CD4-positive, alpha-beta T cell treated with Interleukin-21 for 1 hour (primary cell): ENCODE measurements at places on chromosomes 1 and 21.
A peak's percentile ranks its signal among the peaks of the same experiment; 100 is the strongest.

DNA sequence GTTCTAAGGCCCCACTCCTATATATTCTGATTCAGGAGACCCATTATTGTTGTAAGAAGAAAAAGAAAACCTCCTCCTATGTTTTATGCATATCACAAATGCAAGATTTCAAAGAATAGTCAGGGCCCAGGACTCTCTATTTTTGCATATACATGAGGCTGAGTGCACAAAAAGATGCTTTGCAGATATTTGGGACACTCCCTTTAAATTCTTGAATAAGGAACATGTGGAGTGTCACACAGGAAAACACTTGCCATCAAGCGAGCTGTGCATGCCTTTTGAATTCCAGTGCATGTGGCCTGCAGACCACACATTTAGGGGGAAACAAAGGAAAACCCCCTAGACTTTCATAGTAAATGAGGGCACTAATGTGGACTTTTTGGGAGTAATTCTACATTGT lies 5.6 kb downstream of the MAP3K7CL start:
- no peak for DNase-seq

- DNase-seq = no peak
These were observed 5.3 kb upstream of the ALDH9A1 start for GRCh38 chr1:165703648-165704047.

DNA sequence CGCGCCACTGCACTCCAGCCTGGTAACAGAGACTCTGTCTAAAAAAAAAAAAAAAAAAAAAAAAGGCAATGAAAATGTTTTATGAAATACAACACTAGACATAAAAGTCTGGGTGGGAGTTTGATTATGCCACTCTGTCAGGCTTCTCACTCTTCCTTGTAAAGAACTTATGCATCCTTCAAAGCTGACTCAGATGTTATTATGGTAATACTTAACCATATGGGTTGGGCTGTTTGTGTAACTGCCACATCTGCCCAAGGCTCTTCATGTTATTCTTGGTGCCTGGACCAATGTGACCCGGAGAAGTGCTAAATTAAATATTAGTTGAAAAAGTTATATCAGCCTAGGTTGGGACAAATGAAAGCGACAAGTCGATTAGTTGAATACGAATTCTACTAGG lies 23.8 kb downstream of the FAM89A start:
- DNase-seq = no peak

DNA sequence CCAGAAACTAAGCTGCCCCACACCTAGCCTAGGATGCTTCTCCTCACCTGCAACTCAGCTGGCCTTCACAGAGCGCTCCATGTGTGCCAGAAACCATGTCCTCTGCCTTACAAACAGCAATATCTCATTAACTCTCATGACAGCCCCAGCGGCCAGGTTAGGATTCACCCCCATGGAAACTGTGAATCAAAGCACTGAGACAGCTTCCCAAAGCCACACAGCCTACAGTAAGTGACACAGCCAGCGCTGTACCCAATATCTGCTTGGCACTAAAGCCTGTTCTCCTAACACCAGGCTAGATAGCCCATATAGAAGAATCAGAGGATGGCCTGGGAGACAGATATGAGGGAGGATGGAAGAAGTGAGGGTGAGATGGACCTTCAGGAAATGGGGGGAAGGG lies 13.5 kb downstream of the KCNN3 start:
- no peak for DNase-seq

- DNase-seq = no peak
These were observed 98.4 kb downstream of the DIRAS3 start for GRCh38 chr1:67952071-67952470.

DNA sequence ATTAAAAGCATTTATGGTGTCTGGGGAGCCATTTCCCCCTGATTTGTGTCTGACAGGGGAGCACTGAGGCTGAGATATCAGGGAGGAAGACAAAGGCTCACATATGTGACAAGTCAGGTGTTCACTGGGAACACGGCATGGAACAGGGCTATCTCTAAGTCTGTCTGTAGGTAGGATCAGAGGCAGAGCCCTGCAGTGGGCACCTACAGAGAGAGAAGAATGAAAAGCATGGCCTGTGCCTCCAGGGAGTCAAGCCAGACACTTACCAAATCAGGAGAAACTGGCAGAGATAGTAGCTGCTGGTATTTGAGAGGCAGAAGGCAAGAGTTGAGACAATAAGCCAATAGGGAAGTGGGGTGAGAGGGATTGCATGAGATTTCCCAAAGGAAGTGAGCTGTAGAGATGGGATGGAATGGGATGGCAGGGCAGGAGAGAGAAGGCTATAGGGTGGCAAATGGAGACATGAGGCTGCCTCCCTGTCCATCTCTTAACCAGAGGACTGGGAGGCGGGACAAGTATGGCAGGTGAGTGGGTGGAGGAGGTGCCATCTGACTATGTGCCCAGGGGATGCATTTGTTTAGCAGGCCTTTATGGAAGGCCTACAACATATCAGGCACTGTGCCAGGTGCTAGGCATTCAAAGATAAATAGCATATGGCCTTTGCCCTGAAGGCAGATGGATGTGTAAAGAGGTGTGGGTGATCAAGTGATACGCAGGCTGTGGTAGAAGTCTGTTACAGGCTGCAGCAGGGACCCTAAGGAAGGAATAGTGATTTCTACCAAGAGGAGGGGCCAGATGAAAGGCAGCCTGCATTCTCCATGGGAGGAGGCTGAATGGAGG lies 136.2 kb upstream of the IPO9 start:
- DNase-seq = no peak

DNA sequence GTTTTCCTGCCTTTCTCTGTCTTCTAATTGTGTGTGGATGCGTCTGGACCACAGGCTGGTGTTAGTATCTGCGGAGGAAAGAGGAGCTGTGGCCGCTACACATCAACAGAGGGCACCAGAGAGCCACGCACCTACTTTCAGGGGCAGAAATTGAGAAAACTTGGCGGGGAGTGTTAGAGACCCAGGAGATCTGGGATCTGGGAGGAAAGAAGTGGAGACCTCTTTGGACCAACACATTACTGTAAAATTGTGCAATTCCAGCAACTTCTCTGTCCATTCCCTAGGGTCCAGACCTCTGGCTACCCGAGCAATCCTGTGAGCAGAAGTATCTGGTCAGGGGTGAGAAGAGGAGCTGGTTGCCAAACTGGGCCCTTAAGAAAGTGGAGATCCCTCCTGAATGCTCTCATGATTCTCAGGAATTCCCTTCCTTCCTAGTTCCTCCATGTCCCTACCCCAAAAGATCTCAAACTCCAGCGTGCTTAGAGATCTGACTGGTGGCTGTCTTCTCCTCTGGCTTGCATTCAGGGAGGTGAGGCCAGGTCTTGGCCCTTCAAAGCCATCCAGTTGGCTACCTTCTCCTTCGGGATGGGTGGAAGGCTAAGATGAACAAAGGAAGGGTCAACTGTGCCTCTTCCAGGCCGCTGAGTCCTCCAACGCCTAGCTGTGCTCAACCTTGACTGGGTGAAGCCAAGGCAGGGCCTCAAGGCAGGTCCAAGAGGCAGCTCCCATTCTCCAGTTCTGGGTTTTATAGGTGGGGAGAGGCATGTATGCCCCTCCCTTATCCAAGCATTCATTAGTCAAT lies 1.2 kb upstream of the KIRREL1 start:
- DNase-seq = peak; percentile 18

DNA sequence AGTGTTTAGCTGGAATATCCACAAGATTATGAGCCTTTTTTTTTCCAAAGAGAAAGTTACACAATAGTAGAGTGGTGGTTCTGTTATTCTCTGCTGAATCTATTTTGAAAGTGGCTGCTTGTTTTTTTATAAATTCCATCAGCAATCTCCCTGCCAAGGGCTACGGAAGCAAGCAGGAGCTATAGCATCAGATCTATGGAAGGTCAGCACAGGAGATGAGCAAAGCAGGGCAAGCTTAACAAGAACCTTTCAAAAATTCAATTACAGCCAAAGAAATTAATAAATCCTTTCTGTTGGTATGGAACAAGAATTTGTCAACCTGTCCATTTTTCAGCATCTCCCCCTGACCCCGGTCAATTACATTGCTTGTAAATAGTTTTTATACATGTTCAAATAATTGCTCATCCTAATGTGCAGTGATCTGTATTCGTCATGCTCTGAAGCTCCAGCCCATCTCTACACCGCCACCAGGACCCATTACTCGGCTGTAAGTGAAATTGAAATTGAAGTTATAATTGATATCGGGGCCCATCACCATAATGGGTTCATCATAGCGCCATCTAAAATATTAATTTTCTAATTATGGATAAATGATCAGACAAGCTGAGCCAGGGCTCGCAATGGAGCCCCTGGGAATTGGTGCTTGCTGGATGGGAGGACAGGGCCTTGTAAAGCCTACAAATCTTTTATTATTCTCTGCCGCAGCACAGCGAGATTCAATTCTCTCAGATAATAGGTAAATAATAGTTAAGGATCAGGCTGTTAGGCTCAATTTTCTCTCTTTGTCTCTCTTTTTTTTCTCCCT lies 215.1 kb downstream of the ATG4C start:
- no peak for DNase-seq

GRCh38 chr1:223617323-223618070 lies 48.0 kb downstream of the CAPN8 start:
- no peak for DNase-seq

- DNase-seq = no peak
These were observed 66.7 kb upstream of the ABCD3 start for GRCh38 chr1:94351481-94351880.

- DNase-seq = no peak
These were observed 14.5 kb downstream of the USP24 start for GRCh38 chr1:55200667-55201066.

- DNase-seq = no peak
These were observed 136.0 kb downstream of the PLXNA2 start for GRCh38 chr1:208108213-208108608.

DNA sequence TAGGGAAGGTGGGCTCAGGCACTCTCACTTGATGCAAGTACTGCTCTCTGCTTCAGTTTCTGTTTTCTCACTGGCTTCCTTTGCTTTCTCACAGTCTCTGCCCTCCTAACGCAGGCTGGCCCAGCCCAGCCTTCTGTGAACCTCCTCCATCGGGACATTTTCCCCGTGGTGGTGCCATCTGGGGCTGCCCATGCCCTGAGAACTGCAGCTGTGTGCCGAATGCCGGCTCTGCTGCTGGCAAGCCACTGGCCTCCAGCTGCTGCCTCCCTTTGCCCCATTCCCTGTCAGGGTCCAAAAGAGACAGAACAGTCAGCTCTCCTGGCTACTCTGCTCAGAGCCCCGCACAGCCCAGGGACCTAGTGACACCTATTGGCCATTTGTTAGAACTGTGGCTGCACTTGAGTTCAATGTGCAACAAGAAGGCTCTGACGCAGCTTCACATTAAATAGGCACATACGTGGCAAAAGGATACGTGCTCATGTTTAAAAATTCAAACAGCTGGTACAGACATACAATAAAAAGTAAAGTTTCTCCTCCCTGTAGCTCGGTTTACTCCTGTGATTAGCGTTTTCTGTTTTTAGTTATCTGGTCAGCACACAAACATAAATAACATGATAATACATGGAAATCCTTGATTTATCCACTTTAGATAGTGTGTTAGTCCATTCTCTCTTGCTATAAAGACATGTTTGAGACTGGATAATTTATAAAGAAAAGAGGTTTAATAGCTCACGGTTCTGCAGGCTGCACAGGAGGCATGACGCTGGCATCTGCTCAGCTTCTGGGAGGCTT lies 46.6 kb downstream of the FCRL5 start:
- peak; percentile 21 for DNase-seq

GRCh38 chr1:4734791-4735190 lies 80.4 kb downstream of the AJAP1 start:
- no peak for DNase-seq
